CD8-positive, alpha-beta memory T cell (primary cell): ENCODE measurements at places on chromosomes 2 and 18. TPM values are rescaled to one million over a fixed set of nuclear protein-coding genes. Genes with fewer than 3 reads are reported as not detected.

Gene TPO
- not detected for total RNA-seq

GRCh38 chr2:216793386-216793785 lies 66.5 kb downstream of the TNP1 start:
- H3K4me3 ChIP-seq = no peak overlapping the region
- H3K4me1 ChIP-seq = no peaks in the 10 kb centered on the region
- H3K27me3 ChIP-seq = no peaks in the 10 kb centered on the region
- DNase-seq = no peak

DNA sequence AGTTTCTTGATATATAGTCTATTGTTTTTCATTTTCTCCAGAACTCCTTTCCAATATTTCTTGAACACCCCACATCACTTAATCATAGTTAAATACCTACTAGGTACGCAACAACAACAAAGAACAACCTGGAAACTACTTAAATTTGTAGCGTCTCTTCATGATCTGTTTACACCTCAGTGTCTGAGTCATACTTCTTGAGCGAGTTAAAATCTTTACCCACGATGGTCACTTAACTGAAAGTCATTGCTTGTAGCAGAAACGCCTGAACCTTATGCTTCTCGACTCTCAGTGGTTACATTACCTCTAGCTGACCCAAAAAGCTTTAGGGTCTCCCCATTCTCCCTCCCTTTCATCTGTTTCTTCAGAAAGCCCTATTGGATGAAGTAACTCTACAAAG lies 131.3 kb downstream of the EN1 start:
- H3K4me3 ChIP-seq = no peak overlapping the region
- H3K4me1 ChIP-seq = no peaks in the 10 kb centered on the region
- H3K36me3 ChIP-seq = no peaks in the 10 kb centered on the region
- no peak overlapping the region for H3K27ac ChIP-seq
- no peak for DNase-seq
- H3K27me3 ChIP-seq = no peaks in the 10 kb centered on the region

Gene CFAP65
- not detected for total RNA-seq

Gene POTEC
- not detected for total RNA-seq
